ENCODE measurements at places on chromosomes 5 and 9.

- DNase-seq = no peak
Measured at GRCh38 chr9:4238522-4238921, 61.3 kb downstream of the GLIS3 start.

GRCh38 chr5:88729084-88729828 lies 153.7 kb downstream of the MEF2C start:
- no peak for DNase-seq

GRCh38 chr5:127886081-127886480 lies 182.9 kb downstream of the CCDC192 start:
- DNase-seq = no peak

GRCh38 chr5:57720656-57721055 lies 238.0 kb upstream of the ACTBL2 start:
- DNase-seq = peak; percentile 65

DNA sequence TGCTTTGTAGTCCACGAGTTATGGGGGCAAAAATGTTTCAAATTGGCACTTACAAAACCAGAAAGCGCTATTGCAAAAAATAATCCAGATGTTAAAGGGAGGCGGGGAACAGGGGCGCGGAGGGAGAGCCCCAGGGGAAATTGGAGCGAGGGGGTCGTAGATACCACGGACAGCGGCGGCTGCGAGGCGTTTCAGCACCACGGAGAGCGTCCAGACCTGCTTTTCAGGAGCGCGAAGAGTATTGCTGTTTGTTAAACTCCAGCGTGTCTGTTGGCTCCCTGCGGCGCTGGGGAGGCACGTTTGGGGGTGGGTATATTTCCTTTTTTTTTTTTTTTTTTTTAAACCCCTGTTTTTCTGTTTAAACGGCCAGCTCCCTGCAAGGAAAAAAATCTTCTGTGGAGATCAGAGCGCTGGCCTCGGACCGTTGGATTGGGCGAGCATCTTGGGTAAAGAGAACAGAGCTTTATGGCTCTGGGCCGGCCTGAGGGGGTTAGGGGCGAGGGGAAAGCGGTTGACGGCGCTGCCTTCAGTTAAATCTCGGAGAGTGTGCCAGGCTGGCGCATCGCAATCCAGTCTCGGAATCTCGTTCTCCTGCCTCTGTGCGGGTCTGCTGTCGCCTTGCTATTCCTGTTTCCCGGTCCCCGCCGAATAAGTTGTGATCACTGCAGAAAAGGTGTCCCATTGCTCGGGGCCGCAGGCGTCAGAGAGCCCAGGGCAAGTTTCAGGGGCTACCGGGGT lies at the start of gene GLRA1:
Gene GLRA1, minus strand, starts transcription at position 288 of the 738 bp plus-strand sequence. CDS start 302 bp downstream, outside the sequence.
- no peak for DNase-seq

- DNase-seq = no peak
Measured at GRCh38 chr5:172102913-172103626, 85.0 kb downstream of the STK10 start.

- no peak for DNase-seq
Measured at GRCh38 chr5:4659851-4660250, 480.3 kb upstream of the ADAMTS16 start.

DNA sequence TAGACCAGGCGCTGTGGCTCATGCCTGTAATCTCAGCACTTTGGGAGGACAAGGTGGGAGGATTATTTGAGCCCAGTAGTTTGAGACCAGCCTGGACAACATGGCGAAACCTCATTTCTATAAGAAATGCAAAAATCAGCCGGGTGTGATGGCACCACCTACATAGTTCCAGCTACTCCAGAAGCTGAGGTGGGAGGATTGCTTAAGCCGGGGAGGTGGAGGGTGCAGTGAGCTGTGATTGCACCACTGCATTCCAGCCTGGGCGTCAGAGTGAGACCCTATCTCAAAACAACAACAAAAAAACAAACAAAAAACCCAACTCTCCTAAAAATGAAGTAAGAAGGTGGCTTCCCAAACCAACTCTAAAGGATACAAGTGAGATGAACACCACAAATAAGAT lies 23.0 kb downstream of the IARS1 start:
- no peak for DNase-seq

DNA sequence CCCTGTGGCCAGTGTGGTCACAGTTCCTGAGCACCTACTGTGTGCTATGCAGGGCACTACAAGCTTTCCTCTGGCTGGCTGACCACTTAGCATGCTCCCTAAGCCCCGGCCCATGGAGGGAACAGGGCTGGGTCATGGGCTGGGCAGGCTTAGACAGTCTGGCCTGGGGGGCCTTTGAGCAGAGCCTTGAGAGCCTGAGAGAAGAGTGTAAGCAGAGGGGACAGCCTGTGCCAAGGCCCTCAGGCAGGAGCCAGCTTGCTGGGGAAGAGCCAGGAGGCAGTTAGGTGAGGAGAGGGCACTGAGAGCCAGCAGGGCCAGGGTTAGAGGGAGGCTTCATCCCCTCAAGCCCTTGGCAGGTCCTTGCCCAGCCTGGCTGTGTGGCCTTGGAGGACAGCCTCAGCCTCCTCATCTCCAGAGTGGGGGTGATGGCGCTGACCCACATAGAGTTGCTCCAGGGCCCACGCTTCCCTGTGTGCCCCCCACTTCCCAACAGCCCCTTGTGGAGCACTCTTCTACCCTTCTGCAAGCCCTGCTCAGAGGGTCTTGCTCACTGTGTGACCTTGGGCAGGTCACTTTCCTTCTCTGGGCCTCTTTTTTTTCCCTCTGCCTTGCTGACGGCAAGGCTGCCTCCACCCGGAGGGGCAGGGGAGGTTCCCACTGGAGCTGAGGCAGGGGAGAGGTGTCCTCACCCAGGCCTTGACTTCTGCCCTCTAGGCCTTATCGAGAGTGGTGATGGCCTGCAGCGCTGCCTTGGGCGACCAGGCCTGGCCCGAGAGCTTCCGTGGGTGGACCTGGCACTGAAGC lies 107.1 kb downstream of the PHF2 start:
- DNase-seq = no peak

DNA sequence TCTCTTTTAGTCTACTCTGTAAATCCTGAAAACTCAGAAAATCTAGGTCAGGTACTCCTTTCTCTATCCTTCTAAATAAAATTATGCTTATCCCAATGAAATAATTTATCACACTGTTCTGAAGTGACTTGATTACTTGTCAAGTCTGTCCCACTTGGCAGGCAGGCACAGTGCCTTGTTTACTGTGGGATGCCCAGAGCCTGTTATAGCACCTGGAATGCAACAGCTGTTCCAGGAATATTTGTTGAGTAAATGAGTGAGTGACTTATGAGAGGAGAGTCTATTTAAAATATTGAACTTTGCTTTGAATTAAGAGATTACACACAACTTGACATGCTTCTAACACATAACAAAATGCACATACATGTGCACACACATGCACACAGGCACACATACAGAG lies 130.0 kb downstream of the MPDZ start:
- no peak for DNase-seq

DNA sequence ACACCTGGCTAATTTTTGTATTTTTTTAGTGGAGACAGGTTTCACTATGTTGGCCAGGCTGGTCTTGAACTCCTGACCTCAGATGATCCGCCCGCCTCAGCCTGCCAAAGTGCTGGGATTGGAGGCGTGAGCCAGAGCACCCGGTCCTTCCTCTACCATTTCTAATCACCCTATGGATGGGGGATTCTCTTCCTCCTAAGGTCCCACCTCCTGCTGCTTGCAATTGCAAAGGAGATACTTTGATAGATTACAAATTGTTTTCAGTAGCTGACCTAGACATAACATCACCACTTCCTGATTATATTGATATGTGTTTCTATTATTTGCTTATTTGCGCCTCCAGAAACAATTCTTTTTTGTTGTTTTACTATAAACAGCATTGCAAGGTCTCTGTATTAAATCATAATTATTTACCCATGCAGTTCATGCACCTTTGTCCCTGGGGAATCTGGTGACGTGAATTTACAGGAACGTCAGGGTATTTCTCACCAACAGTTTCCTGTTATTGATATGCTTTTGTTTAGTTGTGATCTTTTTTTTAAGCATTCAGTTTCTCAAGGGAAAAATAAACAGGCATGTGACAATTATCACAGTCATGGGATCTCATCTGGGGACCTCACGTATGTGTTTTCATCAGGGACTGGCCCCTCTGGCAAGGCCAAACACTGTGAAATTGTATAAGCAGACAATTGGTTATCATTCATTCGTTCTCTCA lies 43.2 kb downstream of the ESM1 start:
- DNase-seq = no peak

Data from caudate nucleus (tissue), 63 donors.